HEK293T (cell line): ENCODE measurements at places on chromosomes 4 and X.

- DNase-seq = no peak
These were observed 434.3 kb upstream of the RASGEF1B start for GRCh38 chr4:81905971-81906370.

GRCh38 chr4:155592179-155592937 lies 74.3 kb upstream of the GUCY1A1 start:
- DNase-seq = no peak

- no peak for DNase-seq
These were observed 318.5 kb downstream of the ARAP2 start for GRCh38 chr4:35925806-35926205.

- DNase-seq = no peak
These were observed 419.3 kb upstream of the SLIT2 start for GRCh38 chr4:19832411-19832810.

- no peak for DNase-seq
These were observed 819.3 kb downstream of the PCDH7 start for GRCh38 chr4:31539284-31540069.
